ENCODE measurements at places on chromosomes 3 and 15.

DNA sequence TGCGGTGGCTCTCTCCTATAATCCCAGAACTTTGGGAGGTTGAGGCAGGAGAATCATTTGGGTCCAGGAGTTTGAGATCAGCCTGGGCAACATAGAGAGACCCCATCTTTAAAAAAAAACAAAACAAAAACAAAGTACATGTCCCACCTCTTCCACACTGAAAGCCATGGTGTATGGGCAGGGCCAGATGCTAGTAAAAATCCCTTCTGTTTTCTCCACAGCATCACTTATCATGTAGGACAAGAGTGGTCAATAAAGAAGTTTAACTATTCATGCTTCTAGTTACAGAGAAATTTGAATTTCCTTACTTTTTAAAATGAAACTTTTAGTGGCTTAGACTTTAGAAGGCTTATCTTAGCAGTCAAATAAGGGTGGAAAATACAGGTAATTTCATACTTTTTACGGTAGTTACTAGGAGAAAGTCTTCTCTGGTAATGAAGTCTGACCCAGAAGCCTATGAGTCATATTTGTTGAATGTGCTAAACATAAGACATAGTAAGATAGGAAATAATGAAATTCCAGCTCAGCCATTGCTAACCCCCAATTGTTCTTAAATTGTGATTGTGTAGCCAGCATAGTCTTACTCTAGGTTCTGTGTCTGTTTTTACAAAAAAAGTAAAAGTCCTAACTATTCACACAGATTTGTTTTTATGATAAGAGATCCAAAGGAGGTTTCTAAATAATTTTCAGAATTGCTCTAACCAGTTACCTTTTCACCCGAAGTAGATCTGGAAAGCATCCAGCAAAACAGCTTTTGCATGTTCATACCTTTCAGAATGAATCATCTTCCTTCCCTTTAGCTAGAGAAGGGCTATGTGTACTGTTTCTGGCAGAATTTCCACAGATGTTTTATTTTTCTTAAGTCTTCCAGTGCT lies 16.4 kb upstream of the ZNF609 start:
- DNase-seq = no peak

GRCh38 chr3:64992530-64993285 lies 304.9 kb upstream of the ADAMTS9 start:
- no peak for DNase-seq

- DNase-seq = no peak
These were observed 374.6 kb upstream of the CFAP20DC start for GRCh38 chr3:59424268-59425010.

DNA sequence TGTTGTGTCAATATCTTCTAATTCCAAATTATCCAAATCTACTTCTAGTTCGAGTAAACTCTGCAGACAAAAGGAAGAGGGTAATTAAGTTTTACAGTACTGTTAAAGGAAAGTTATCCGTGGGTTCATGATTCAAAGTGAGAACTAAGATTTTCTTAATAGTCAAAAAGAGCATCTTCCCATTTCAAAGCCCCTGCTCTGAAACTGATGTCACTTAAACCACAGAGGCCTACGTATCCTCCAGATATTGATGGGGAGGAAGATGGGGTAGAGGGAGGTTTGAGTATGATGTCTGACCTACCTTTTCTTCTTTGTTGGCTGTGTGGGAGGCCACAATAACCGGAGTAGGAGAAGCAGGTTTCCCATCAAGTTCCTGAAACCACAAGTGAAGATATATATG lies 14.1 kb downstream of the MRPS22 start:
- DNase-seq = no peak

GRCh38 chr3:16522834-16523233 lies 9.3 kb upstream of the RFTN1 start:
- no peak for DNase-seq

- no peak for DNase-seq
These were observed 69.6 kb downstream of the NCEH1 start for GRCh38 chr3:172641291-172641690.

DNA sequence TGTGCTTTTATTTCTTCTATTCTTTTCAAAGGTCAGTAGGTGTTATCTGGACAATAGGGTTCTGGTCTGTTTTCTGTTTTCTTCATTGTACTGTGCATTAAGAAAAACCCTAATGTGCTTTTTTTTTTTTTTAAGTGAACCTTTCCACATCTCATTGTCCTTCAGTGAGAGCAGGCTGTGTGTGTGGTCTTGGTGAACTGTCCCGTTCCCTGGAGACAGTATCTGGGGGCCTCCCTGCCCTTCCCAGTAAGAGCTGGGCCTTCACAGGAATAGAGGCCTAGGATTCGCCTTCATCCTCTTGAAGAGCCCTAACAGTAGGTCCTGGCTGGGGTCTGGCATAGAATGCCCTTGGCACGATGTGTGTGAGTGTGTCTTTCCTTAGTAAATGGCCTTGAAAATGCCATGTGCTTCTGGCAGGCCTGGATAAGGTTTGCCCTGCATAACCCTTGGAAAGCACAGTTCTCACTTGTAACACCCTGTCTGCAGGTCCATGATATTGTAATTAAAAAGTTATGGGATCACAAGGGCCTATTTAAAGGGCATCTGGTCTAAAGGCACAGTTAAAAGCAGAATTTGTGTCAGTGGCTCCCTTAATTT lies 81.2 kb downstream of the IGF1R start:
- DNase-seq = no peak

DNA sequence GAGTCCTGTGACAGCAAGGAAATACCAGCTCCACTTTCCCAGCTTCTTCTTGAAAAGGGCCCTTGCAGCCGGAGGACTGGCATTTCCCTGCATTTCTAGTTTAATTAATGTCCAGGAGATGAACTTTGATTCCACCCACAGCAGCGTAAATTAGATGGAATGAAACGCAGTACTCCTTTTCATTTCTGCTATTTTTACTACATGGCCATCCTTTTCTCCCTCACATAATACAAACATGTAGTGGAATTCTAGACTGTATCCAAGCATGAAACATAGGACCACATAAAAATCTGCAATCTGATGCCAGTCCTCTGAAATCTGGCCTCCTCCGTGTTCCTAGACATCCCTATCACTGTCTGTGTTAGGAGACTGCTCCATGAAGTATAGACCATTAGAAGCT lies 403.2 kb downstream of the NR2F2 start:
- no peak for DNase-seq

DNA sequence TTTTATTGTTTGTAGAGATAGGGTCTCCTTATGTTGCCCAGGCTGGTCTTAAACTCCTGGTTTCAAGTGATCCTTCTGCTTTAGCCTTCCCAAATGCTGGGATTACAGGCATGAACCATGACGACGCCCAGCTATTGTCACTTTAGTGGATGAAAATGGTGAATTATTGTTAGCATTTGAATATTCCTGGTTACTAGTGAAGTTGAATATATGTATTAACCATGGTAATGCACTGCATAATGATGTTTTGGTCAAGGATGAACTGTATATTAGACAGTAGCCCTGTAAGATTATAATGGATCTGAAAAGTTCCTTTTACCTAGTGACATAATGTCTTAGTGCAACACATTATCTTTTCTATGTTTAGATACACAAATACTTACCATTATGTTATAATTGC lies 50.4 kb upstream of the KCNAB1 start:
- DNase-seq = no peak

GRCh38 chr3:4864503-4864902 lies 114.7 kb upstream of the BHLHE40 start:
- no peak for DNase-seq

- DNase-seq = no peak
These were observed 11.7 kb downstream of the LSAMP start for GRCh38 chr3:116433552-116433951.

- peak; percentile 46 for DNase-seq
These were observed 43.1 kb upstream of the TOPAZ1 start for GRCh38 chr3:44198284-44199269.

- no peak for DNase-seq
These were observed 506.8 kb upstream of the PPP2R3A start for GRCh38 chr3:135458541-135459322.

DNA sequence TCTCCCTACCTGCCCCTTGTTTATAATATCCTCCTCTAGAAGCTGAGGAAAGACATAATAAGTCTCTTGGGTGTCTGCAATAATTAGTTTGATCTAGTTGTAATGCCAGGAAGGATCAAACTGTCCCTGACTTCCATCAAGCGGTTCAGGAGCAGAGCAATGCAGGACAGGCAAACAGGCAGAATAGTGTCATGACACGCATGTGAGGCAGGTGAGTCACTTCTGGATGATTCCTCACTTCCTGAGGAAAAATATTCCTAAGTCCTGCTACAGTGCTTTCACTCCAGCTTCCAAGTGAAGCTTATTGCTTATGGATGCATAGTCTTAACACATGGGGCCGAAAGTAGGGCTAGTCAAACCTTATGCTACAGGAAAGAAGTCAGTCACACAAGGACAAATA lies 85.8 kb downstream of the GREM1 start:
- no peak for DNase-seq

DNA sequence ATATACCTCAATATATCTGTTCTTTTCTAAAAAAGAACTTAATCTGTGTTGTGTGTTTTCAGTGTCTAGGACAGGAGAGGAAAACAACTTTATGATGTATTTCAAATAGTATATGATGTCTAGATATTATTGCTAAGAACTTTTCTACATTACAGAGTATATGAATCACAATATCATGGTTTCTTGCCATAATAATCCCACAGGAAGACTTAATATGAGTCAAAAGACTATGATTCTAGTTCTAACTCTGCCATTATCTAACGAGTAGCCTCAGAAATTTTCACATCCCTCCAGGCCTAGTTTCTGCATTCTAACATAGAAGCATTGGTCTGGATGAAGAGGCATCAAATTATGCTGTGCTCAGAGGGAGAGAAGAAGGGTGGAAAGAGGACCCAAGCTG lies 107.7 kb upstream of the SPRED1 start:
- no peak for DNase-seq
